ENCODE measurements at places on chromosomes 1 and 21.

DNA sequence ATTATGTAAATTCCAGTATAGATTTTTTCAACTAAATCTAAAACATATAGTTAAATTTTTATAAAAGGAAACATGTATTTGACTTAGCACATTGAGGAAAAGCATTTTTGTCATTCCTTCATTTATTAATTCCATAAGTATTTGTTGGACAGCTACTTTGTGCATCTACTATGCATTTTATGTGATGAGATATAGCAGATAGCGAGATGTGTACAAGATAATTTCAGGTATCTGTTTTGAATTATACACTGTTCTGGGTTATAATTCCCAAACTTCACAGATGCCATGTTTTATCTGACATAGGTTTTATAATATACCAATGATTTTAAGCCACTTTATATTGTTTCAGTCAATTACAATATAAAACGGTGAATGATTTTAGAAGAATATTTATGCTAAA, 398.7 kb downstream of the USH2A start:
- DNase-seq = no peak

GRCh38 chr1:245322673-245323072, 167.9 kb downstream of the KIF26B start:
- DNase-seq = peak; percentile 32

- no peak for DNase-seq
Observed at GRCh38 chr1:204426971-204427701, 15.5 kb upstream of the PPP1R15B start.

DNA sequence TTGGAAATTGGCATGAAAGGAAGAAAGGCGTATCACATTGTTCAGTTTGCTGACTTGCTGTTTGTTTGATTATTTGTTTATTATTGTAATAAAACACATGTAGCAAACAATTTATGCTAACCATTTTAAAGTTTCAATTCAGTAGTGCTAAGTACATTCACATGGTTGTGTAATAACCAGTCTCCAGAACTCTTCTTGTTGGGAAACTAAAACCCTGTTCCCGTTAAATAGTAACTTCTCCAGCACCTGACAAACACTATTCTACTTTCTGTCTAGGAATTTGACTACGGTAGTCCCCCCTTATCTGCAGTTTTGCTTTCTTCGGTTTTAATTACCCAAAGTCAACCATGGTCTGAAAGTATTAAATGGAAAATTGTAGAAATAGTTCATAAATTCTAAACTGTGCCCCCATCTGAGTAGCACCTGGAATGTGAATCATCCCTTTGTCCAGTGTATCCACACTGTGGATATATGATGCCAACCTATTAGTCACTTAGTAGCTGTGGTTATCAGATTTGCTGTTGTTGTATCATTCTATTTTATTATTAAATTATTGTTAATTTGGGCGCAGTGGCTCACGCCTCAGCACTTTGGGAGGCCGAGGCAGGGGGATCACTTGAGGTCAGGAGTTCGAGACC, 5.5 kb downstream of the MORC3 start:
- no peak for DNase-seq

DNA sequence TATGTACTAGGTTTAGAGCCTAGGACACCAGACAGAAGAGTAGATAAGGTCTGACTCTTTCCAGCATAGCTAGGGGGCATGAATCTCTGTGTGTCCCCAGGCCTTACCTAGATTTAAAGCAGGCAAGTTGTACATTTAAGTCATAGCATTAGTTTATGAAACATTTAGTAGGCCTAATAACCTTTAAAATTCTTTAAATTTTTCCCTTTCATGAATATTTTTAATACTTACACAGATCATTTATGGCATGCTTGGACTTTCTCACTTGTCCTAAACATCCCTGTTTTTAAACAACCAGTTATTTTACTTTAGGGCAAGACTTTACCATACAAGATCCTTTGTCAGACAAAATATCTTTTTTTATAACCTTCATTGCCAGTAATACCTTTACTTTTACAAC, 258.4 kb upstream of the ZRANB2 start:
- no peak for DNase-seq
